ENCODE measurements at places on chromosomes 16 and 17. TPM values are rescaled to one million over a fixed set of nuclear protein-coding genes. Genes with fewer than 3 reads are reported as not detected.

DNA sequence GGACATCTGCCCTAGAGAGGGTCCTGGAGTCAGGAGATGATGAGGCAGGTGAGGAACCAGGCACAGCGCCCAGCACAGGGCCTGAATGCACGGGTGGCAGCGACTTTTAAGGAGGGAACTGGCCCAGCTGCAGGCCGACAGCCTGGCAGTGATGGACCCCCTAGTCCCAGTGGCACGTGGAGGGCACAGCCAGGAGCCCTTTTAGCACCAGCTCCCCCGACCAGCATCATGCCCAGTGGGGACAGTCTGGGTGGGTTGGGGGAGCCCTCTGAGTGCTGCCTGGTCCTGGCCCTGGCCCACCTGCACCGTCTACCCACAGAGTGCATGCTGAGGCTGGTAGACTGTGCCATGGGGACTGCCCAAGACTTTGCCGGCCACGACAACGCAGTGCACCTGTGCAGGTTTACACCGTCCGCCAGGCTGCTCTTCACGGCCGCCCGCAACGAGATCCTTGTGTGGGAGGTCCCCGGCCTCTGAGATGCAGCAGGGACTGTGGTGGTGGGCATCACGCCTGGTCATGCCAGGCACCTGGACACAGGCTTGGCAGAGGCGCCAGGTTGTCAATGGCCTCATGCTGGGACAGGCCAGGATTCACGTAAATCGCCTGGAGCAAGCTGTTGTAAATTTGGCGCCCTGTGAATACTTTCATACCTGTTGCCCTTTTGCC is 686 bp upstream of the RHOT2 start:
- DNase-seq = no peak

GRCh38 chr16:89863741-89864526 is 9.5 kb upstream of the TCF25 start:
- DNase-seq = no peak

DNA sequence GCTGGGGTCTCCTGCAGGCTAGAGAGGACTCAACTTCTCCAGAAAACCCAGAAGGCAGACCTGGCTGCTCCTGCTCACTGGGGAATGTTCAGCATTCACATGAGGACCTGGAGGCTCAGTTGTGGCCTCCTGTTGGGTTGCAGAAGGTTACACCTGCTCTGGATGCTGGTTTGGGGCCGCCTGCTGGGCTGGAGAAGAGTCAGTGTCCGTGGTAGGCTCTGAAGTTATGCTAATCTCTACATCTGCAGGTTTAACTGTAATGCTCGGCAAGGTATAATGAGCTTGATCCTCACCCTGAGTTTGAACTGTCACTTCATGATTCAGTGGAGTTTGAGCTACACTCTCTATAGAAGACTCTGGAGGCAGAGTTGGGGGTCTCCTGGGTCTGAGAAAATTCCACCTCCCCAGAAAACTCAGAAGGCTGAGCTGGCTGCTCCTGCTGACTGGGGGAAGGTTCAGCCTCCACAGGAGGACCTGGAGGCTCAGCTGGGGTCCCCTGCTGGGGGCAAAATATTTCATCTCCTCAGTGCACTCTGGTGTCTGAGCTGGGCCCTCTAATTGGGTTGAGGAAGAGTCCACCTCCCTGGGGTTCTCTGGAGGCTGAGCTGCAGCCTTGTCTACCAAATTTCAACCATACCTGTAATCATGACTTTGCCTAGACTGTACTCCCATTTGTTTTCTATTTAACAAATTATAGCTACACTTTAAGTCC is 23.5 kb downstream of the RDM1 start:
- no peak for DNase-seq

The TBX21 gene
- polyA plus RNA-seq = 0.25 TPM

DNA sequence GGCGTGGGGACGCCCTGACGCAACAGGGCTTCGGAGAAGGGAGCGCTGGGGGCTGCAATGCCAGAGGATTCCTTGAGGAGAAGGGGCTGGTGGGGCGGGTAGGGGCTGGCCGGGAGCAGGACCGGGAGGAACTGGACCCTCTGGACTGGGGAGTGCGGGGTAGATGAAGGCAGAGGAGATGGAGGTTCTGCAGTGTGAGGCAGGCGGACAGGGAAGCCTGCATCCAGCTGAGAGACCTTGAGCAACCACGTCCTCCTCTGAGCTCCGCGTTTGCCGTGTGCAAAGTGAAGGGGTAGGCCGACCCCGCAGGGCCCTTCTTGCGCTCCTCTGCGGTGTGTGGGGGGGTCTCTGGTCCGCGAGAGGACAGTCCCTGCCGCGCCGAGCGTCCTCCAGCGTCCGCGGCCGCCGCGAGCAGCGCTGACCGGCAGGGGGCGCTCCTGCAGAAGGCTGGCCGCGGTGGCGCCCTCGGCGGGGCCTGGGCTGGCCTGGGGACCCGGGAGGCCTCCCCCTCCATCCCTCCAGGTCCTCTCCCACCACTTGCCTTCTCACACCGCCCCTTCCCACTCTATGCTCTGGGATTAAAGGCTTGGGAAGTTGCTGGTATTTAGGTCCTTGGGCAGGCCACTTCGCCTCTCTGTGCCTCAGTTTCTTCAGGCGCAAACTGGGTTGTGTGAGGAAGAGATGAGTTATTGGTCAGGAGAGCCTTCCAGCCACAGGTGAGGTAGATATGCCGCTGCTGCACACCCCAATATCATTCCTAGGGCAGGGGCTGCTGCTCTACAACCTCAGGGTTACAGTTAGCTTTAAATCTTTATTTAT is 9.6 kb upstream of the WNT9B start:
- no peak for DNase-seq

GRCh38 chr17:65388911-65389310 is 172.5 kb downstream of the AXIN2 start:
- DNase-seq = no peak

GRCh38 chr17:1626333-1626732 is 2.3 kb downstream of the SLC43A2 start:
- DNase-seq = no peak

All from urinary bladder (tissue), 4 donors.